Stimulated activated CD8-positive, alpha-beta memory T cell treated with anti-CD3 and anti-CD28 coated beads, Interleukin-7, amount 100 ng/mL, for 48 hours (primary cell): ENCODE measurements at places on chromosomes 3 and 15.

DNA sequence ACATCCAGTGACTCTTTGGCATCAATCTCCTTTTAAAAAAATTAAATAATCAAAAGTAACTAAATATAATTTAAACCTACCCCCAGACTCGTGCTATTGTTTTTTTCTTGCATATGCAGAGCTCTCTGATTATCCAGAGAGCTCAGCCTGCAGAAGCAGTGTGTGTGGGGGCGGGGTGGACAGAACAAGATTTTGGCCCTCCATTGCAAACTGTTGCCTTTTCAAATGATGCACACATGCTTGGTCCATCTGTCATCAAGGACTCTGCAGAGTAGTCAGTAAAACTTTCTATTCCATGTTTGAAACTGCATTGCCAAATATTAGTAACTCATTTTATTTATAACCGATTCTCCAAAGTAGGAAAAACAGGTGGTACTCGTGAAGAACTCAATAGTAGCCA, 28.6 kb upstream of the STXBP5L start:
- no peak for DNase-seq

GRCh38 chr15:76337696-76338485, 1.3 kb downstream of the ISL2 start:
- DNase-seq, result no peak

- no peak for DNase-seq
Observed at GRCh38 chr3:12842469-12842868, 1.1 kb upstream of the RPL32 start.

DNA sequence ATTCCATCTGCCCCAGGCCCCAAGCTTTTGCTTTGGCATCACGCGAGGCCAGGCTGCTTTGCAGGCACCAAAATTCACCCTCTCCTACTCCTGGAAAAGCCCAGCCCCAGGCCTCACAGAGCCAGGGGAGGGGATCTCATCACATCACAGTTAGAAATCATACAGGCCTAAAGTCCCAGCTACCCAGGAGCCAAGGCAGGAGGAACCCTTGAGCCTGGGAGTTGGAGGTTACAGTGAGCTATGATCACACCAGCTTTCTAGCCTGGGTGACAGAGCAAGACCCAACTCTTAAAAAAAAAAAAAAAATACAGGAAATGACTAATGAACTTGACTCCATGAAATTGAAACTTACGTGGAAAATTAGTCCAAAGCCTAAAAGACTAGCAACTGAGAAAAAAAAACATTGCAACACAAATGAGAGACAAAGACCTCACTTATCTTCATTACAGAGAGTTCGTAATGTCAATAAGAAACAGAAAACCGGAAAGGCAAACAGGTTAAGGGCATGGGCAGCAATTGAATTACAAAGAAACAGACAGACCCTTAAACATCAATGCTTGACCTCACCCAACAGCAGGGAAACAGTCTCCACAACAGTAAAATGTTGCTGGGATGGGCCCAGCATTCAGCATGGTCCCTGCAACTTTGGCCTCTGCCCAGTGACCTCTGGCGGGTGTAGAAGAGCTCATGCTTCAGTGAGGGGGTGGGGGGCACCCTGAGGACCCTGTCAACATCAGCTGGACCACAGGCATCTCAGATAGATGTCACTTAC, 151.5 kb downstream of the LRRK1 start:
- no peak for DNase-seq

DNA sequence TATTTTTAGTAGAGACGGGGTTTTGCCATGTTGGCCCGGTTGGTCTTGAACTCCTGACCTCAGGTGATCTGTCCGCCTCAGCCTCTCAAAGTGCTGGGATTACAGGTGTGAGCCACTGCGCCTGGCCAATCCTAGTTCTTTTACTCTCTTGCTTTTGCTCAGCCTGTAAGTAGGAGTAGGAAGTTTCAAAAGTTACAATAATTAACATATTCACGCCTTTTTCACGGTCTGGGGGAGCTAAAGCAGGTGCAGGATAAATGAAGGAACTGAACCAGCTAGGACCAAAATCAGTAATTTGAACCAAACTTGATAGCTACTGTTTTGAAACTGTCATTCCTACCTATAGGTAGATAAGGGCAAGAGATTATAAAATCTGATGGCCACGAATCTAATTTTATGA, 98.5 kb downstream of the CACNA1D start:
- no peak for DNase-seq

DNA sequence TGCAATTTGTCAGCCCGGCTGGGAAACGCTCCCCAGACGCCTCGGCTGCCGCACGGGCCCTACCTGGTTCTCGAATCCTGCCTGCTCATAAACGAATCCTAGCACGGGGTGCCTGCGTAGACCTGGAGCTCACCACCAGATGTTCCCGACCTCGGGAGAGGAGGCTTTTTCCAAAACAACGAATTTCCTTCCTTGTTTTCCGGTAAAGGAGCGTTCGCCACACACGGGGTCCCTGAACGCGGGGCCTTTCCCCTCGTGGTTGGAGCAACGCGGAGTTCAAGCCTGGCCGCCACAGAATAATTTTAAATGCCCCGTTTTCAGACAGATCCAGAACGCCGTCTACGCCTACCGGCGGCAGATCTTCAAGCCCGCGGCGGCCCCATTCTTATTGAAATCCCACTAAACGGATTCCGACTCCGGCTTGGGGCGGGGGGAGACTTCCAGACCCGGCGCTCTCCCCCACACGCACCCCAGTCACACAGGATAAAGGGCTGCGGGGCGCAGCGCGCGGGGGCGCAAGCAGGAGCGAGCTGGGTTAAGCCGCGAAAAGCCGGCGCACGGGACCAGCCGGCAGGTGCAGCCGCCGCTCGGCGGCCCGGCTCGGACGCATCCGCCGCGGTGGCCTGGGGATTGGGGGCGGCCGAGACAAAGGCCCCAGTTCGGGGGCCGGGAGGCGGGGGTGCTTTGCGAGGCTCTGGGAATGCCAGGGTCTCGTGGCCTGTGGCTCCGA, 895 bp downstream of the GATA2 start:
- DNase-seq, result no peak

- no peak for DNase-seq
Observed at GRCh38 chr3:168249550-168250414, 154.1 kb upstream of the GOLIM4 start.

GRCh38 chr3:66449411-66449974, 51.3 kb downstream of the LRIG1 start:
- no peak for DNase-seq

DNA sequence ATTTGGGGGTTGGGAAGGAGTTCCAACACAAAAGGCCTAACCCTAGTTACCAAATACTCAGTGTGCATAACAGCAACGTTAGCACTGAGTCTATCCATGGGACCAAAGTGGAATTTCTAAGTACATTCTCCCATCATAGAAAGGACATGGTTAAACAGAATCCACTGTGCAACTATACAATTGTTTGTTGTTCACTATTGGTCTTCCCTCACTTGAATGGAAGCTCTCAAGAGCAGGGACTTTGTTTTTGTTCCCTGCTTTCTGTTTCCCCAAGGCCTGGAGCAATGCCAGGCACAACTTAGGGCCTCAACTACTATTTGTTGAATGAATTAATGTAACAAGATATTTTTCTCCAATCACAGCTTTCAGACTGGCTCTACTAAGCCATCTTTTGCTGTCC, 25.6 kb downstream of the COL8A1 start:
- no peak for DNase-seq

DNA sequence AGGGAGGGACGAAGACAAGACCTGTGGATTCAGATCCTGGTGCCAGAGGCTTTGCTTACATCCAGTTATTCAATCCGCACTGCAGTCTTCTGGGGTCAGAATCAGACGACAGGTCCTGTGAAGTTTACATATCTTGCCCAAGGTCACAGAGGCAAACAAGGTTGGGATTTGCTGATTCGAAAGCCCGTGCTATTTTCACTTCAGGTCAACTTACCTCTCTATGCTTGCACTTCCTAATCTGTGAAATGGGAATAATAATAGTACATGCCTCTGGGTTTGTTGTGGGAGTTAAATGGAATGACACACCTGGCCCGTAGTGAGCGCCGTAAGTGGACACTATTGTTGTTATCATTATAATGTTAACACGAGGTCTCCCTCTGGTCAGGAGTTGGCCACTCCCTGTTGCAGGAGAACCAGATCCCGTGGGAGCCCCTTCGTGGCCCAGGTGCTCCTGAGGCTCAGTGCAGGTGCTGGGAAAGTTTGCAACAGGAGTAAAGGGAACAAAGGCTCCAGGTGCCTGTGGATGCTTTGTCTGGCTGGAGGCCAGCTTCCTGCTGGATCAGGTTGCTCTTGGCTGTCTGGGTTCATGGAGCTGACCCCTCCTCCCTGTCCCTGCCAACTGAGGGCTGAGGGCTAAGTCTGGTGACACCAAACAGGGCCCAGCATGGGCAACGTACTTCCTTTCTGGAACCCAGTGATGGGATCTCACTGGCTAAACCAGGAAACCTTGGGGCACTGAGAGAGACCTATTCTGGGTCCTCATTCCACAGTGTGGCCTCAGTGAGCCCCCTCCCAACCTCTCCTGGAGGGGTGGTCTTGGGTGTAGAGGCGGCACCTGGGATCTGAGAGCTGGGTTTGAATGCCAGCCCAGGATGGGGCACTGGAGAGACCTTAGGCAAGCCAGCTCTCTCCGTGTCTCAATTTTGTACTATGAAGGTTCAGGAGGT, 40.1 kb upstream of the SEMA4B start:
- DNase-seq, result no peak

DNA sequence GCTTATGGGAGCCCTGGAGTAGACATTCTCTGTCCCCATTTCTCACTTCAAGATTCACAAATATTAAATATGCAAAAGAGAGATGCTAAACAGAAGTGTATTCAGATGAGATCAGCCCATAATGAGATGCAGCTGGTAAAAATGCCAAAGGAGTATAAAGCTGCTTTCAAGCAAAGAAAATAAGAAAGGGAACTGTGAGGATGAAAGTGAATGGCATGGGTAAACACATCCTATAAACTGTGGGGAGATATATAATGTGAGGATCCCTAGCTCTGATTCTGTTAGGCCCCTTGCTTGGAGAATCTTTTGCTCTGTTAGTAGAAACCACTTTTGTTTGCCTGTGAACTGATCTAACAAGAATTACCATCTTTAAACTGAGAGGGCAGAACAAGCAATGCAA, 396.6 kb downstream of the SOX2 start:
- no peak for DNase-seq

GRCh38 chr3:129616713-129617112, 10.2 kb upstream of the PLXND1 start:
- DNase-seq, result no peak

- no peak for DNase-seq
Observed at GRCh38 chr3:127289706-127290575, 2.1 kb upstream of the PRR20G start.

- no peak for DNase-seq
Observed at GRCh38 chr3:58154626-58155449, 55.9 kb downstream of the DNASE1L3 start.

DNA sequence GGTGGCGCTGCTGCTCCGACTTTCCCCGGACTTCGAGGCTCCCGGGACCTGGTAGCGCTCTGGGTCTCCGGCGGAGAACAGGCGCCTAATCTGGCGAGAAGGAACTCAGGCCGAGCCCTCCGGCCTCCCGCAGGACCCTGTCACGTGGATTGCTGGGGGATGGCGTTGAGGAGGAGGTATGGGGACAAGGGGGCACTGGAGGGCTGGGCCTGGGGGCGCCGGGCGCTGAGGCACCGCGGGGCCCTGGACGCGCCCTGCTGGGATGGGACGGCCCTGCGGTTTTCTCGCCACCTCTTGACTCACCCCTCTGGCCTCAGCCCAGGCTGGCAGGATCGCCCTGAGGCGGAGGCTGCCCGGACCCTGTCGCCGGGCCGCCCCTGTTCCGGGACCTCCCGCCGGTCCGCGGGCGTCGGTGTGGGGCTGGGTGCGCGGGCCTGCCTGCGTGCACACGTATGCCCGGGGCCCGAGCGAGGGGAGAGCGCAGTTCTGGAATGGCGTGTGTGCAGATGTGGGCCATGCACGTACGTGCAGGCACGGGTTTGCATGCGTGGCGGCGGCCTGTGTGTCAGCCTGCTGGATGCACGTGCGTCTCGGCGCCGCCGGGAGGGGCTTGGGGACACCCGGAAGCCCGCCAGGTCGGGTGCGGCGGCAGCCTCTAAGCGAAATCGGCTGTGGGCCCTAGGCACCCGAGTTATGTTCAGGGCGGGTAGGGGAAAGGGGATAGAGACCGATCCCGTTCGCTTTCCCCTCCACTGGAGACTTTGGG, 752 bp downstream of the C15orf39 start:
- DNase-seq, result peak; percentile 73

DNA sequence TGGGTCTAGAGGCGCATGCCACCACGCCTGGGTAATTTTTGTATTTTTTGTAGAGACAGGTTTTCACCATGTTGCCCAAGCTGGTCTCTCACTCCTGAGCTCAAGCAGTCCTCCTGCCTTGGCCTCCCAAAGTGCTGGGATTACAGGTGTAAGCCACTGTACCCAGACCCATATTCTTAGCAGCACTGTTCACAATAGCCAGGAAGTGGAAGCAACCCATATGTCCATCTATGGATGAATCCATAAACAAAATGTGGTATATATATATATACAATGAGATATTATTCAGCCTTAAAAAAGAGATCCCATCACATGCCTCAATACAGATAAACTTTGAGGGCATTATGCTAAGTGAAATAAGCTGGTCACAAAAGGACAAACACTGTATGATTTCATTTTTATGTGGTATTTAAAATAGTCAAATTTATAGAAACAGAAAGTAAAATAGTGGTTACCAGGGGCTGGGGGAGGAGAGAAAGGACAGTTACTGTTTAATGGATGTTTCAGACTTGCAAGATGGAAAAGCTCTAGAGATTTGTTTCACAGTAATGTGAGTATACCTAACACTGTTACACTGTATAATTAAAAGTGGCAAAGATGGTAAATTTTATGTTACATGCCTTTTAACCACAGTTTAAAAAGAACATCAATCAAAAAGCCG, 35.7 kb upstream of the GRAMD1C start:
- DNase-seq, result no peak

- no peak for DNase-seq
Observed at GRCh38 chr15:63051156-63052066, 8.9 kb downstream of the TPM1 start.

DNA sequence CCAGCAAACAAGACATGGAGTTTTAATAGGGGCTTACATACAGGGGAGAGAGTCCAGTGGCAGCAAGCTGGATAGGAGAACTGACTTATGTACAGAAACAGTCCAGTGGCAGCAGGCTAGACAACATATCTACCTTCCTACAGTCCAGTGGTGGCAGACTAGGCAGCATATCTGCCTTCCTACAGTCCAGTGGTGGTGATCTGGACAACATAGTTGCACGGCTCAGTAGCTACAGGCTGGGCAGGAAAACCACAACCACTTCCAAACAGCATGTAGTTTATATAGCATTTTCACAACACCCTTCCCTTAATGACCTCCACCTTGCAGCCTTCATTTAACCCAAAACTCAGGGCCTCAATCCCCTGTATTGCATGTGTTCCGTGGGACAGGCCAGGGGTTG, 181.3 kb upstream of the EIF1B start:
- no peak for DNase-seq

DNA sequence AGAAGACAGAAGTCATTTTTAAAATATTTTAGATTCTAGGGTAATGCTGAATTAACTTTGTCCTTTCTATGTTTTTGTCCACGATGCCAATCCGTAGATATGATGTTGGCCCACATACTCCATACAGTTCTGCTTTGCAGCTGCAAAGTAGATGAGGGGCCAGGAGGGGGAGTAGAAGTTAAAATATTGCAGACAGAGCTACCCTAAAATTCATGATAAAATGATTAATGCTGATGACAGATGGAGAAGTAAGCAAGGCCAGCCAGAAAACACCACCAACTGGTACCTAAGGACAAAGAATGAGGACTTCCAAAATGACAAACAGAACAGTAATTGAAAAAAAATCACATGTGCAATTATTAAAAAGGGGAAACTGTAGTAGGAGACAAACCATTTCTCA, 756.6 kb upstream of the ARPP21 start:
- no peak for DNase-seq

- DNase-seq, result no peak
Observed at GRCh38 chr15:75199357-75199940, 2.2 kb upstream of the C15orf39 start.
